ENCODE measurements at places on chromosomes 6 and 20.

GRCh38 chr20:53903652-53903987 lies 166.8 kb downstream of the BCAS1 start:
- no peak for DNase-seq

DNA sequence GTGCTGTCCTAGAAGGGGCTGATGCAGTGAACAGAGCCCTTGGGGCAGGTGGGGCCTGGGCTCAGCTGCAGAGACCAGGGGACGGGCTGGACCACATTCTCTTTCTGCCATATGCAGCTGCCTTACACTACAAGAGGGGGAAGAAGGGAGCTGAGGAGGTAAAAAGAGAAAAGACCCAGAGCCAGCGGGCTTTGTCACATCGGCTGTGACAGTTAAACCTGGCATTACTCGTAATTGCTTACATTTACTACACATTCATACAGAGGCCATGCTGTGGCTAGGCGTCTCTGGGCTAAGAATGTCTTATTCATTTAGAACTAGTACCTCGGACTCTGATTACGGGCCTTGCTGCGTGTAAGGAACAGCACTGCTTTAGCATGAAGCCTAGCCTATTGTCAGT lies 12.8 kb upstream of the MAS1L start:
- DNase-seq: no peak

DNA sequence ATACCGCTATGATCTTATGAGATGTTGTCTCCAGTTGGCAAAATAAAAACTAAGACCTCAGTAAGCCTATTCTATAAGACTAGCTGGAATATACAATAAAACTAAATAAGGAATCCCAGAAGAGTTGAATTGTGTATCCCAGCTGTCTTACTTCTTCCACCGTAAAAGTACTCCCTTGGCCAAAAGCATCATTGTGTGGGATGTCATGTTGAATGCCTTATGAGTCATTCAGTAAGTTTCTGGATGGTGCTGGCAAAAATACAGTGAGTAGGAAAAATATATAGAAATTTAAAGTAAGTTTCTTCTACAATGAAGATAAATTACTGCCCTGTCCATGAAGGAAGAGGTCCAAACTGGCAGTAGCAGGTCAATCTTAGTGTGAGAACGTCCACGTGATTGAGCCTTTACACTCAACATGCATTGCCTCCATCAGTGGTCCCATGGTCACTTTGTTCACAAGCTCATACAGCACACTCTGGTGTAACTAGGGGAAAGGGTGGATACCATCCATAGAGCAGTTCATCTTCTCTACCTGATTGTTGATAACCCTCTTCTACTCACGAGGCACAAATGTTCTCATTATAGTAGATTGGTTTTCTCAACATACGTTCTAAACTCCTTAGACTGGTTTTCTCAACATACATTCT lies 13.7 kb upstream of the ZNF318 start:
- DNase-seq: no peak

GRCh38 chr6:150531957-150532356 lies 67.7 kb upstream of the PLEKHG1 start:
- no peak for DNase-seq

DNA sequence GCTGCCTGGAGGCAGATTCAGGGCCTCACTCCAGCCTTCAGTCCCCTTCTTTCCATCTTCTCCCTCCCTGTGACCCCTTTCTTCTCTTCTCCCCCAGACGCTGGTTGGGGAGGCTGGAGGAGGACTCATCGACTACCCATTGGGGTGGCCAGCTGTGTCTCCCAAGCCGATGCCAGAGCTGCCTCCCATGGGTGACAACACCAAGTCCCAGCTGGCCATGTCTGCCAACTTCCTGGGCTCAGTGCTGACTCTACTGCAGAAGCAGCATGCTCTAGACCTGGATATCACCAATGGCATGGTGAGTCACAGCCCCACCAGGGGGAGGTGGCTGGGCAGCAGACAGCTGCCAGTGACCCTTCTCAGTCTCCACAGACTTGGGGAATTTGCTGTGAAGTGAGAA lies 12.9 kb downstream of the BPIFB4 start:
- no peak for DNase-seq

DNA sequence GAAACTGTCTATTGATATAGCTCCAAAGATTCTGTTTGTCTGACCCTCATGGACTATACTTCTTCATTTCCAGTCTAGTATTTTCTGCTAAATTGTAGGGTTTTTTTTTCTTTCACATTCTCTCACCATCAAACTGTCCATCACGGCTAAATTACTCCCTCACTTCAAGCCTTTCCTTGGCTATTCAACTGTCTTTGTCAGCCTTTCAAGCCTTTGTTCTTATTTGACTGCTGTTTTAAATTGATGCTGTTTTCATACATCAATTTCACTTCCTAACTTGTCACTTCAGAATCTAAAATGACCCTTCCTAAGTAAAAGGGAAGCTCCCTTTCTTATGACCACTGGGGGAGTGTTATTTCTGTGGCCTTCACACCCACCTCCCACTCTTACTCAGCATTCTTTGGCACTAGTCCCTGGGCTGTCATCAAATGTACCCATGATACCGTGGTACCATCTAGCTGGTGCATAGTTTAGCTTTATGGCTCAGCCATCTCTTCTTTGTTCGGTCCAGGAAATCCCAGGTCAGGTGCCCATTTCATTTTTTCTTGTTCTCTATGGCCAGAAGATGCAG lies 8.6 kb downstream of the GJA1 start:
- DNase-seq: no peak

DNA sequence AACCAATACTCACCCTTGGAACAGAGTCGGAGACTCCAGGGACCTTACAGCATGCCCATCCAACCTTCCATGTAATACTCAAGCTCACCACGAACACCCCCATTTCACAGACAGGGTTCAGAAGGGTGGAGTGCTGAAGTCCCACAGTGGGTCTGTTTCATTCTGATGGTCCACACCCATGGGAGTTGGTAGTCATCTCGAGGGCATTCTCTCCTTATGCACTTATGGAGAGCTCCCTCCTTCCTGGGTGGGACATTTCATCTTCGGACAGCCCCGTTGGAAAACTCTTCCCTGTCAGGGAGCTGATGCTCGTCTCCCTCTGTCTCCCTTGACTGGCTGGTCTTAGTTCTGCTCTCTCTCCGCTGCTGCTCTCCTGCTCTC lies 38.9 kb downstream of the COX4I2 start:
- no peak for DNase-seq

- no peak for DNase-seq
Observed at GRCh38 chr6:104943781-104944180, 13.1 kb upstream of the LIN28B start.

GRCh38 chr20:1998715-1999114 lies 4.9 kb upstream of the PDYN start:
- DNase-seq: no peak

DNA sequence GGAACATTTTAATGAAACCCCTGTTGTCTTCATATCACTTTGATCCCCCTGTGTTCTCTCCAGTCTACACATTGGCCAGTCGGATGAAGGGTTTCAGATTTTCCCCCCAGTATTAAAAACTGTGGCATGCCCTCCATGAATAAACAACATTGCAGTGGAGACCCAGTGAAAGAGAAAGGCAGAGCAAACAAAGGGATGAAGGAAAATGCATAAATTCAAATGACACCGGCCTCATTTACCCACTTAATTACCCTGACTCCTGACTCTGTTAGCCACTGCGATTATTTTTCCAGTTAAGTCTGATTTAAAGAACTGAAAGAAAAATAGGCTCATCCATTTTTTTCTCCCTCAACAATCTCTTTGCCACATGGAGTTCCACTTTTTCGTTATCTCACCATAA lies 569.2 kb downstream of the TFAP2B start:
- DNase-seq: no peak

DNA sequence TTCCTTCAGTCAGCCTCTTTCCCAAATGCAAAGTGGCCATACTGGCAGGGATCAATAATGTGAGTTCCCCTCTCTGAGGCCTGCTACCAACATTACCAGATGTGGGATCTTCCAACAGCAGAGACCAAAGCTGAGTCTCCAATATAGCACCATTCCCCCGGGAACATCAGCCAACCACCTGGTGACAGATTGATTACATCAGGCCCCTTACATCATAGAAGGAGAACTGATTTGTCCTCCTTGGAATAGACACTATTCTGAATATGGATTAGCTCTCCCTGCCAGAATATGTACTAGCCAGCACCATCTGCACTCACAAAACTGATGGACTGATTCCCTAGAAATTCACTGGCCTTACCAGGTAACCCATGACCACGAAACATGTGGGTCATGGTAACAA lies 61.9 kb upstream of the CARMIL1 start:
- DNase-seq: no peak

GRCh38 chr6:147211831-147212230 lies 7.6 kb downstream of the STXBP5 start:
- no peak for DNase-seq

DNA sequence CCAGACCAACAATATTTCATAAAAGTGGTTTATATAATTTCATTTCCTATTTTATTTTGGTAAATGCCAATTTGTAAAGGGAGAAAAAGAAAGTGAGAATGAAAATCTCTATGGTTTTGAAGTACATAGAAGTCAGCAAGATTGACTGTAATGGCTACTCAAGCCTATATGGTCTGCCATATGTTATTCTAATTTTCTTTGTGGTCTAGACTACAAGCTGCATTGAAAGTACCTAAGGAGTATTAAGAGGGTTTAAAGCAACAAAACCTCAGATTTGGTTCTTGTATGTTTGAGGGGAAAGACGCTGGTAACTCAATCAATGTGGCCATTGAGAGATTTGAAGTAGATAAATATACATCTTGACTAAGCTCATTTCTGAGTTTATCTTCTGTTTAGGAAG lies 193.5 kb upstream of the EYA4 start:
- no peak for DNase-seq

DNA sequence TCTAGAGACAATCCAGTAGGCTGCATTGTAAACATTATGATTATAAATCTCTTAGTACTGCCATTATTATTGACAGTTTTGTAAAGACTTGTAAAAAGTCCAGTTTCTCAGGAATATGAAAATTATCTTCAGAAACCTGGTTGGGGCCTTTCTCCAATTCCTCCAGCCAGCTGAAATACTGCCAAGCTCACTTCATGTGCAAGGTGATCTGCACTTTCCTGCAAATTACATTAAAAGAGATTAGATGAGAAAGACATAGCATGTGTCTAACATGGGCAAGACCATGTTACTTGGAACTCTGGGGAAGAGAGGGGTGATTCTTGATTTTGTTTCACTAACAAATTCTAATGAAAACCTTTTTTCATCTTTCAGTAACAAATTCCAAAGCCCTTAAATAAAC lies 24.0 kb downstream of the PGM3 start:
- DNase-seq: no peak

- no peak for DNase-seq
Observed at GRCh38 chr20:39390186-39390585, 428.0 kb downstream of the DHX35 start.

DNA sequence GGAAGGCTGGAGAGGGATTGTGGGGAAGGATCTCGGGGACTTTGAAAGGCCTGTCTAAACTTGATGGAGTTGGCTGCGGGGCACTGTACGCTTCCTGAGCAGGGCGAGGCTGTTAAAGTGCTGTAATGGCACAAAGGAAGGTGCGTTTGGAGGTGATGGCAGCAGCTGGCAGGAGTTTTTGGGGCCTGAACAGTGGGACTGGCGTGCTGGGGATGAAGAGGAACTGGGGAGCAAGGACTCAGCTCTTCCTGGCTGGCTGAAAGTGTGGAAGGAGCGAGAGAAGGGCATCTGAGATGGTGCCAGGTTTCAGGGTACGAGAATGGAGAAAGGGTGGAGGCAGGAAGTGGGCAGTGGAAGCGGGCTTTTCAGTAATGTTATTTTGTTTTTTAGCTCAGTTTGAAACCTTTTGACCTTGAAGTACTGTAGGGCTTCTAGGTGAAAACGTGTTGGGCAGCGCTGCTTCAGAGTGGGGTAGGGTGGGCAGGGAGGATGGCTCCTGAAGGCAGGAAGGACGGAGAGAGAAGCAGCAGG lies 8.0 kb downstream of the TMEM181 start:
- DNase-seq: no peak

GRCh38 chr6:145733207-145733606 lies 2.1 kb downstream of the EPM2A start:
- no peak for DNase-seq

DNA sequence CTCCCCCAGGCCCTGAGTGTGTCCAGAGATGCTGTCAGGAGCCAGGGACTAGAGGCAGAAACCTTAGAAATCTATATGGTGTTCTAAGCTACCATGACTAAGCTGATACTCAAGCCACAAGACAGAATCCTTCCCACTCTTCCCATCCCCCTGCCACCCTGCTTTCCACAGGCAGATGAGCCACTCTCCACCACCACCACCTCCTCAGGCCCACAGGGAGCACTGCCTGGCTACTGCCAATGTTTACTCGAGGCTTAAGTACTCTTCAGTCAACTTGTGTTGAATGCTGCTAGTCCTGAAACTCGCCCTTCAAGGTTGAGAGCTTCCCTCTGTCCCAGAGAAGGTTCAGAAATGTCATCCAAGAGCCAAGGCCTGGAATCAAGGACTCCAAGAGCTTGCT lies 56.2 kb downstream of the CENPW start:
- no peak for DNase-seq

DNA sequence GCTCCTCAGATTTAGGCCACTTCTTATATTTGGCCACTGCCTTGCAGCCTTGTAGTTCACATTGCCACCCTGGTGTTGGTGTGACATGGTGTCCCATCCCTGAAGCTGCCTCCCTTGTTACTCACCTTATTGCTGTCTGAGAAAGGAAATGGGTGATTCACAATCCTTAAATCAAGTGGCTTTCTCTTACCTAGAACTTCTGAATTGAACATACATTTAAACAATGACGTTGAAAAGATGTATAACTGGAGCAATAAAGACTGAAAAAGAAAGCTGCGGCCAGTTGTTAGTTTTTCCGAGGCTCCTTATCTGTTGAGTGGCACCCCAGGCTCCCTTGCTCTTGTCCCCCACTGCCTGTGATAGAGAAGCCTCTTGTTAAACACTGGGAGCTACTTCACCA lies 28.8 kb upstream of the GNRH2 start:
- no peak for DNase-seq

- no peak for DNase-seq
Observed at GRCh38 chr6:71294121-71294523, 5.5 kb downstream of the OGFRL1 start.

- no peak for DNase-seq
Observed at GRCh38 chr6:47179286-47179685, 130.4 kb downstream of the TNFRSF21 start.

- peak; percentile 93 for DNase-seq
Observed at GRCh38 chr6:26045065-26045927, 41.9 kb upstream of the HFE start.

GRCh38 chr20:2524709-2525506 lies 11.5 kb upstream of the TMC2 start:
- DNase-seq: peak; percentile 76

- DNase-seq: no peak
Observed at GRCh38 chr6:66376001-66376400, 669.0 kb upstream of the EYS start.

- no peak for DNase-seq
Observed at GRCh38 chr6:152353440-152353839, 283.7 kb downstream of the SYNE1 start.

- DNase-seq: no peak
Observed at GRCh38 chr20:25669826-25670422, 26.7 kb downstream of the ZNF337 start.

DNA sequence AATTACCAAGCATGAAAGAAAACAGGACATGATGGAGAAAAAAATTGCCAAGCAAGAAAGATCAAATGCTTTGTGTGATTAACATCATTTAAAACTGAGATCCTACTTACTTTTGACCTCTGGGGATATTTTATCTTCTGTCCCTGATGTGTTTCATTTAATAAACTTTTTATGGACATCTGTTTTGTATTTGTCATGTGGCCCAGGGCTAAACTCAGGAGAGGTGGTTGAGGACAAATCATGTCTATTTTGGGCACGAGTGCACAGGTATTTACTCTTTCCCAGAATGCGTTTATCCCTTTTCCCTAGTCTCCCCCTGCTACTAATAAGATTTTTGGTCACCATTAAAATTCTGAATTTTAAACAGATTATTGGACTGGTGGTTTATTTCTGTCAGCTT lies 128.2 kb downstream of the NCOA3 start:
- DNase-seq: no peak
